Caudate nucleus (tissue), 63 donors: ENCODE measurements at places on chromosomes 7 and 10.

- no peak for DNase-seq
These were observed 77.2 kb downstream of the HIF1AN start for GRCh38 chr10:100612601-100613595.

DNA sequence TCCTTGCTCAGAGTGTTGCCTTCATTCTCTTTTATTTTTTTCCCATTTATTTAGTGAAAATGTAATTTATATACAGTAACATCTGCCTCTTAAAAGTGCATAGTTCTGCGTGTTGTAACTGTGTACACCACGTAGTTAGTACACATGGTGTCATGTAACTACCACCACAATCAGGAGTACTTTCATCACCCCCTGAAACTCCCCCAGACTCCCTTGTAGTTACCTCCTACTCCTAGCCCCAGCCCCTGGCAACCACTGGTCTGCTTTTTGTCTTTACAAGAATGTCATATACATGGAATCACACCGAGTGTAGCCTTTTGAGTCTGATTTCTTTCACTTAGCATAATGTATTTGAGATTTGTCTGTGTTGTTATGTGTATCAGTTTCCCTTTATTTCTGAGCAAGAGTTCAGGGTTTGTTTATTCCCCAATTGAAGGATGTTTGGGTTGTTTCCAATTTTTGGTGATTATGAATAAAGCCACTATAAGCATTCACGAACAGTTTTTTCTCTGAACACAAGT lies 50.6 kb downstream of the GRK5 start:
- DNase-seq = no peak

- DNase-seq = no peak
These were observed 6.9 kb upstream of the ORAI2 start for GRCh38 chr7:102426268-102427018.

DNA sequence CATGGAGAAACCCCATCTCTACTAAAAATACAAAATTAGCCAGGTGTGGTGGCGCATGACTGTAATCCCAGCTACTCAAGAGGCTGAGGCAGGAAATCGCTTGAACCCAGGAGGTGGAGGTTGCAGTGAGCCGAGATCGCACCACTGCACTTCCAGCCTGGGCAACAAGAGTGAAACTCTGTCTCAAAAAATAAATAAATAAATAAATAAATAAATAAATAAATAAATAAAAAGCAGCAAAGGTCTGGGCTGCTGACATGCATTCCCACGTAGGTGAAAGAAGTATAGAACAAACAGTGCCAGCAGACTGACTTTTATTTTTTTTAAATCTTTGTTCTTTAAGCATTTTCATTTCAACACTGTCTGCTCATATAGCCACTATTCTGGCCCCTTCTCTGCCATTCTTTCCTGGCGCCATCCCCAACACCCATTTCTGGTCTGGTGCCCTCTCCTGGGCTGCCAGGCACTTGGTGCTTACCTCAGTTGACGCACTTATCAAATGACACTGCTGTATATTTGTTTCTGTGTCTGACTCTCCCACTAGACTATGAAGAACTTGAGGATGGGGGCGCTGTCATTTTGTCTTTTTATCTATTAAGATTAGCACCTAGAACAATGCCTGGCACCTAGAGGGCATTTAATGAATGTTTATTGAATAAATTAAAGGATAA lies 15.6 kb downstream of the FAM107B start:
- no peak for DNase-seq

- no peak for DNase-seq
These were observed 52.2 kb upstream of the MKI67 start for GRCh38 chr10:128178302-128178958.

- no peak for DNase-seq
These were observed 622.2 kb downstream of the GALNT17 start for GRCh38 chr7:71753956-71754664.

GRCh38 chr7:28293527-28293835 lies 112.9 kb upstream of the JAZF1 start:
- no peak for DNase-seq

- no peak for DNase-seq
These were observed 42.3 kb downstream of the RGS10 start for GRCh38 chr10:119500123-119500795.

DNA sequence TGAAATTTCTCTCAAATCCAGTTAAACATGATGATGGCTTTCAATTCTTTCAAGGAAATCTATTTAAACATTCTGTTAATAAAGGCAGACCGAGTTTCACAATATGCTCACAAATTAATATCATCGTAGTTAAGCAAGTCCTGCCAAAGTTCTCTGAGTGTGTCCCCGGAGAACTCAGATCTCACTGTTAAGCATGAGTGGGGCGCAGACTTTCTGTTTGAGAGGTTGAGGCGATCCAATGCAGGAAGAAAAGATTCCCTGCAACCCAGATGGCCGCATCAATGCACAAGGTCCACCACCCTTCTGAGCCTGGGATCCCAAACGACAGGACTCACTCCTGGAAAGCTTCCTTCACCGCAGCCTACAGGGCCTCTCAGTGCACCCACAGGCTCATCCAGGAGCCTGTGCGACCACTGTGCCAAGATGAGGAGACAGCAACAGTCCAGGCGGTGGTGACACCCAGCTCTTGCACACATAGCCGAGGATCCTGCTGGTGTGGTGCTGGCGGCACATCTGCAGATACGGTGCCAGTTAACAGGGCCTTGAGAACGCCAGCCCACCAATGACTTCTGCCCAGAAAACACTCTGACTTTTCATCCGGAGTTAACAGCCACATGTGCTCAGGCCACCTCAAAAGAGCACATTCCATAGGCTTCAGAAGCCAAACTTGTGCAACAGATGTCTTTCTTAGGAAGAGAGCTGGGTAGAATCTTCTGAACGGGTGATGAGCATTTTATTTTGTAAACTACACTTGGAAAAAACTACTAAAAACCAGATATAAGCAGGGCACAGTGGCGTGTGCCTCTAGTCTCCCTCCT lies 102.1 kb downstream of the ZRANB1 start:
- no peak for DNase-seq

GRCh38 chr10:11106621-11107374 lies 89.1 kb downstream of the CELF2 start:
- no peak for DNase-seq

DNA sequence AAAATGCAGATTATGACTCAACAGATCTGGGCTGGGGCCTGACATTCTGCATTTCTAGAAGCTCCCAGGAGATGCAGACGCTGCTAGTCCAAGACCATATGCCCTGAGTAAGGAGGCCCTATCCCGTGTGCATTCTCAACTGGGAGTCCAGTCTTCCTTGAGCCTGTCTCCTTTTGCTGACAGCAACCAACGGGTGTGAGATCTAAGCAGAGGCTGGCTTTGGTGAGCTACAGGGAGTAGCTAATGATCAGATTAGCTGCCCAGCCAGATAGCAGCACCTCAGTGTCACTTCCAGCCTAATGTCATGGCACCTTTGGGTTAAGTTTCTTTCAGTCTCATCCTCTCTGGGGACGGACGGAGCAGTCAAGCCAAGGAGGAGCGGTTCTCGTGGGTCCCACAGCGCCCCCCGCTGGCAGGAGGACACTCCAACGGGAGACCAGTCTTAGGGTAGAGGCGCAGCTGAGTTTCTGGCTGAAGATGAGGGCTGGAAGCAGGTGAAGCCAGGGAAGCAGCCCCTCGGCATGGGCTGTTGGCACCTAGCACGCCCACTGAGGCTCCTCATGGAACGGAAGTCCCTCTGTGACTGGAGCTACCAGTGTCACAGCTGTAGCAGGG lies 154.0 kb downstream of the CCDC3 start:
- DNase-seq = no peak

DNA sequence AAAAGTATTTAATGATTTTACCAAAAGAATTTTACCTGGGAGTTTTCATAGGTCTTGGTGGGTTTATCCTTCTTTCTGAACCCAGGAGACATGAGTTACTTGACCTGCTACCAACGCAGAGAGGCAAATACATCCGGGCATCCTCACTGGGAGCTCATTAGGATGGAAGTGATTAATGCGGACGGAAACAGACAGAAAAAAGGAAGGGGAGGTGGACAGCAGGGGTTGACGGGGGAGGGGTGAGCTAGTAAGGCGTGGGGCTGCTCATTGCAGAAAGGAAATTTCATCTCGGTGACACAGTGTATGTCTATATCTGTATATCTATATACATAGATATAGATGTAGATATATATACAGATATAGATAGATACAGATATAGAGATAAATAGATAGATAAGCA lies 408.2 kb upstream of the ADARB2 start:
- no peak for DNase-seq

GRCh38 chr10:32263300-32263699 lies 83.7 kb downstream of the EPC1 start:
- no peak for DNase-seq

DNA sequence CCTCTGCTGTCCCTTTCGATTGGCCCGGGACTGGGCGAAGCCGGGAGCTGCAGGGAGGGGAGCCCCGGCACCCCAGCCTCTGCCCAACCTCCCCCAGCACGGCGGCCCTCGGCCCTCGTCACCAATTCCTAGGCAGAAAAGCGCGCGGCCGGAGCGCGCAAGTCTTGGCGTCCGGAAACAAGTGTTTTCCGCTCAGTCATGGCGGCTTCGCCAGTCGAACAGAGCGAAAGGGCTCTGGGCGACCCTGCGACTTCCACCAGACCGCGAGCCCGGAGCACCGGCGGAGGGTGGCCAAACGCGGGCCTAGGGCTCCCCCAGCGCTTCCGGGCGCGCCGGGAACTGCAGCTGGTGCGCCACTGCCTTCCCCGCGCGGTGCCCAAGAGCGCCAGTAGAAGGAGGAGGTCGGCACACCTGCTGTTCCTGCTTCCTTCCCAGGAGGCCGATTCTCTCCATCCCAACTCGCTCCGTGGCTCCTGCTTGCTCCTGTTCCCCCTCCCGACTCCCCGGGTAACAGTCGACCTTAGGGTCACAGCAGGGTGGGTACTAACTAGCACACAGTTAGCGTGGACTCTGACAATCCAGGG lies 729.9 kb downstream of the ZWINT start:
- no peak for DNase-seq

GRCh38 chr10:133251388-133252222 lies 13.9 kb downstream of the VENTX start:
- DNase-seq = no peak
